NCI-H526 (cell line): ENCODE measurements at places on chromosomes 6 and 20.

DNA sequence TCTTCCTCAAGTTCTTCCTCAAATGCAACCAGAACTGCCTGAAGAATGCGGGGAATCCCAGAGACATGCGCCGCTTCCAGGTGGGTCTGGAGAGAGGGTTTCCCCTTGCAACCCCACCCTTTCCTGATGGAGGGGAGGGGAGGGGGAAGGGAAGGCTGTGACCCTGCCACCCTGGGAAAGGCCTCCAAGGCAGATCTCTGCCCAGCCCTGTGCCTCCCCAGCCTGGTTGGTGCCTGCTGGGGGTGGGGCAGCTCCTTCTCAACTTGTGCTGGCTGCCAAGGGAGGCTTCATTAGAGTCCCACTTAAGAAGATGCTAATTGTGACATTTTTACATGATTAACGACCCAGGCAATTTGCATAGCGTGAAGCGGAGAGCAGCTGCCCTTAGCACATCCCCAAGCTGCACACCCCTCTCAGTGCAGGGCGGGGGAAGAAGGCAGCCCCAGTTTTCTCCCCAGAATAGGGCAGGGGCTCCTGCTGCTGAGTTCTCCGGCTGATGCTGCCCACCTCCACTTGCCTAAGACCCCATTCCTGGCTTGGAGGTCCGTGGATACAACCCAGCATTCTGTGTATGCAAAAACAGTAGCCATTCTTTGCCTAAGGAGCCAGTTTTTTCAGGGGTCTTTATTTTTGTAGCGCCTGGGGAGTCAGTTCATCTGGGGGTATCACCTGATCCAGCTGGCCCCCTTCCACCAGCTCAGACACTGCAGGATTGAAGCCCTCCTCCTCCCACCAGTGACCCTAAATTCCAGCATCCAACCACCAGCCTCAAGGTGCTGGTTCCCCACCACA lies 51.7 kb downstream of the CPXM1 start:
- DNase-seq = peak; percentile 46

DNA sequence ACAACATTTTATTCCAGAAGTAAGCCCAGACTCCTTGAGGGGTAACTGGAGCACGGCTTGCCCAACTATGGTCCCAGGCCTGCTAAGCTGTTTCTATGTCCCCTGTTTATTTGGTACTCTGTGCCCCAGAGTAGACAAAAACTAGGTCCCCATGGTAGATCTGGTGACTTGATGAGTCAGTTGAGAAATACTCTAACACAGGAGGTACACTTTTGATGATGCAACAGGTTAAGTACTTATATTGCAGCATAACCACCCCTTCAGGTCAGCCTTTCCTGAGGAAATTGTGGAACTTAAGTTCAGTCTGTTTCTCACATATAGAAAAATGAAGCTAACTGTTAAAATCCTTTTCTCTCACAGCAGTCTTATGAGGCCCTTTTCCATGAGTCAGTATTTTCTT lies 19.6 kb downstream of the TTPAL start:
- no peak for DNase-seq

DNA sequence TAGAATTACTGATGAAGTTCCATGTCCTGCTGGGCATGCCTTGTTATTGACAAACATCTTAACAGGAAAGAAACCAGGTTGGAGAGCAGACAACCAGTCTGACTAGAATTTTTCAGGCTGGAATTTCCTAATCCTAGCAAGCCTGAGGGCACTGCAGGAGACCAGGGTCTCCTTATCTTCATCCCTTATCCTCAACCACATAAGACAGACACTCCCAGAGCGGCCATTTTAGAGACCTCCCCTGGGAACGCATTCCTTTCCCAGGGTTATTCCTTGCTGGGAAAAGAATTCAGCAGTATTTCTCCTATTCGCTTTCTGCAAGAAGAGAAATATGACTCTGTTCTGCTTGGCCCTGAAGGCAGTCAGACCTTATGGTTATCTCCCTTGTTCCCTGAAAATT lies 803.7 kb downstream of the GRIK2 start:
- DNase-seq = peak; percentile 6

DNA sequence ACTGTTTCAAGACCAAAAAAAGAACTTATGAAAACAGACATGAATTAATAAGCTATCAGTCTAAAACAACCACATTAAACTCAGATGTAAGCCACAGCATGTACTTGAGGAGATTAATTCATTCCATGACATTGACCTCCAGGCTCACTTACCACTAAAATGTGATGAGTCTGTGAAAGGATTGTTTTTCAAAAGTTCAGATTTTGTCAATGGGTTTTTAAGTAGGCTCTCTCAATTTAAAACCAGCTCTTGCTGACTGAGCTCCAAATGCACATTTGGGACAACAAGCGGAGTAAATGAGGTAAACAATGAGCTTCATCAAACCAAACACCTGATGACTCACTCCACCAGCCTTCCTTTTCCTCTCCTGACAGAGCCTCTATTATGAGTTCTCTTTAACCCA lies 197.0 kb downstream of the SIM1 start:
- no peak for DNase-seq

GRCh38 chr6:34973547-34974248 lies 84.6 kb downstream of the ANKS1A start:
- DNase-seq = no peak

DNA sequence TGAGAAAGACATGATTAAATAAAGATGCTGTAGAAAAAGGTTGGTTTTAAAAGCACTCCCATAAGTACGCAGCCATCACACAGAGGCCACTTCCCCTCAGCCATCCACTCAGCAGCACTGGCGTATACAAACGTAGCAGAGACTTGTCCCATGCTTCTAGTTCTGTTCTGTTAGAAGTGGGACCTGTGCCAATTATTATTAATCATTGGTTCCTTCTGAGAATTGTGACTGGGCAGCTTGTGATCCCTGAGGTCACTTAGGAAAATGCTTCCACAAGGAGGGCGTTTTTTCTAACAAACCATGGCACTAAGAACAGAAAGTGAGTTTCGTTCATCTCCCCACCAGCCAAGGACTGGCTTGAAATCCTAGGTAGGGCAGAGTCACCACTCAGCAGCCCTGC lies 53.9 kb downstream of the FAM120B start:
- DNase-seq = no peak

DNA sequence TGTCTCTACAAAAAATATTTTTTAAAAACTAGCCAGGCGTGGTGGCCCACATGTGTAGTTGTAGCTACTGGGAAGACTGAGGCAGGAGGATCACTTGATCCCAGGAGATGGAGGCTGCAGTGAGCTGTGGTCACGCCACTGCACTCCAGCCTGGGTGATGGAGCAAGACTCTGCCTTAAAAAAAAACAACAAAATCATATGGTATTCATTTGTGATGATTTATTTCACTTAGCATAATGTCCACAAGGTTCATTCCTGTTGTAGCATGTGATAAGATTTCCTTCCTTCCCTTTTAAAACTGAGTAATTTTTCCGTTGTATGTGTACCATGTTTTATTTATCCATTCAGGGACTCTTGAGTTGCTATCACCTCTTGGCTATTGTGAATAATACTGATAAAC lies 26.2 kb downstream of the TMEM170B start:
- DNase-seq = no peak

GRCh38 chr6:4017834-4018170 lies 61.1 kb downstream of the FAM217A start:
- DNase-seq = peak; percentile 72

DNA sequence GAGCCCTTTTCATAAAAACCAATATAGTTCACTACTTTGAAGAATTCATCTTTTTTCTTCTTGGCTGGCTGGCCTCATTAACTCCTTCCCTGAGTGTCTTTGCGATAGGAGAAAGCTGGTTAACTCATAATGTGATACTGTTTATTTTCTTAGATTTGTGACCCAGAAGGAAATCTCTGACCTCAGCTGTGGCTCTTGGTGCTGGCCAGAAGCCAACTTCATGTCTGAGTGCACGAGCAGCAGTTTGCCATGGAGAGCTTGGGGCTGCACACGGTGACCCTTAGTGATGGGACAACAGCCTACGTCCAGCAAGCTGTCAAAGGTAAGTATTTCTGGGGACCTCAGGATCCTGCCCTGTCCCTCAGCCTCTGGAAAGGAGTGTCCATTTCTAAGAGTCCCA lies 16.7 kb upstream of the DEF6 start:
- DNase-seq = no peak

- DNase-seq = no peak
These were observed 1.2 kb downstream of the LIME1 start for GRCh38 chr20:63737695-63737944.

GRCh38 chr6:113779656-113780055 lies 77.5 kb upstream of the MARCKS start:
- no peak for DNase-seq

- no peak for DNase-seq
These were observed 10.4 kb downstream of the ADTRP start for GRCh38 chr6:11767978-11768756.
